ENCODE measurements at places on chromosomes 7 and 10.
A peak's percentile ranks its signal among the peaks of the same experiment; 100 is the strongest.

DNA sequence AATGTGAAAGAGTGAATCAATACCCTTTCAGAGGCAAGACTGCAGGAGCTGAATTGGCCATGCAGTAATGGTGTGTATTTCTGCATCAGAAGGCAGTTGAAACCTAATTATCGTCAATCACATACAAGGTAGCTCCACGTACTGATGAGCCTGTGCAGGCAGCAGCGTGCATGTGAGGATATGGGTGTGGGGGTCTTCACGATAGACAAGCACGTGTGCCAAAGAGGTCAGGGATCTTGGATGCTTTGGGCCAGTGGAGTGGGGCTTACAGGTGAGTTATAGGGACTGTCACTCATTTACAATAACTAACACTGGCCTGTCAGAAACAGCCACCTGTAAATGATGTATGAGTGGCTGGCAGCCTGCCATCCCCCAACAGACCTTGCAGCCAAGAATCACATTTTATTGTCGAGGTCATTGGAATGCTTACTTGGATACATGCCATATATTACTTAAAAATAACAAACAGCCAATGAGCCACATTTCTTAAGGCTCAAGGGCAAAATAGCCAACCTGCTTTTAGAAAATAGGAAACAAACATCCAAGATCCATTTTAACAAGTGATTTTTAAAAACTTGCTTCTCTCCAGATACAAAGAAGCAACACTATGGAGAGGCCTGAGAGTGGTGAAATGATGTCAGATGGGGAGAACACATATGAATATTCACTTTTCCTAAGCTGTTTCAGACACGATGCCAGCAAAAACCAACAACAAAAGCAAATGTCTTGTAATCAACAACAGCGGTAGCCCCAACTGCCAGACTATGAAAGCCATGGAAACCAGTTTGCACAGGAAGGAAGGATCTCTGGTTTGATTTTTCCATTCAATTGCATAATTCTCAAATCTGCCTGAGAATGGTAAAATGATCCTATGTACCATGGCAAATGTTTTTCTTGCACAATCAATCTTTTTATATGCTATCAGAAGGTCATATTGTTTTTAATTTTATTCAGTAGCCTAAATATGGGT, 210.7 kb downstream of the SKAP2 start:
- H3K27ac ChIP-seq: no peak overlapping the region
- peaks cover 2% of the 10 kb centered on the region for H3K36me3 ChIP-seq
- H3K4me1 ChIP-seq: peaks cover 2% of the 10 kb centered on the region
- DNase-seq: no peak
- peaks cover 75% of the 10 kb centered on the region for H3K27me3 ChIP-seq
- no peak overlapping the region for H3K4me3 ChIP-seq

GRCh38 chr10:73997461-73997786, 492 bp upstream of the VCL start:
- peaks cover 10% of the 10 kb centered on the region for H3K36me3 ChIP-seq
- no peak for DNase-seq
- no peaks in the 10 kb centered on the region for H3K27me3 ChIP-seq
- peak overlapping the region; percentile 98 for H3K27ac ChIP-seq
- peaks cover 52% of the 10 kb centered on the region for H3K4me1 ChIP-seq
- peak overlapping the region; percentile 99 for H3K4me3 ChIP-seq

- no peak overlapping the region for H3K4me3 ChIP-seq
- H3K27me3 ChIP-seq: no peaks in the 10 kb centered on the region
- H3K4me1 ChIP-seq: peaks cover 15% of the 10 kb centered on the region
- no peaks in the 10 kb centered on the region for H3K36me3 ChIP-seq
These were observed 135.0 kb downstream of the NT5C2 start for GRCh38 chr10:103058034-103058433.

DNA sequence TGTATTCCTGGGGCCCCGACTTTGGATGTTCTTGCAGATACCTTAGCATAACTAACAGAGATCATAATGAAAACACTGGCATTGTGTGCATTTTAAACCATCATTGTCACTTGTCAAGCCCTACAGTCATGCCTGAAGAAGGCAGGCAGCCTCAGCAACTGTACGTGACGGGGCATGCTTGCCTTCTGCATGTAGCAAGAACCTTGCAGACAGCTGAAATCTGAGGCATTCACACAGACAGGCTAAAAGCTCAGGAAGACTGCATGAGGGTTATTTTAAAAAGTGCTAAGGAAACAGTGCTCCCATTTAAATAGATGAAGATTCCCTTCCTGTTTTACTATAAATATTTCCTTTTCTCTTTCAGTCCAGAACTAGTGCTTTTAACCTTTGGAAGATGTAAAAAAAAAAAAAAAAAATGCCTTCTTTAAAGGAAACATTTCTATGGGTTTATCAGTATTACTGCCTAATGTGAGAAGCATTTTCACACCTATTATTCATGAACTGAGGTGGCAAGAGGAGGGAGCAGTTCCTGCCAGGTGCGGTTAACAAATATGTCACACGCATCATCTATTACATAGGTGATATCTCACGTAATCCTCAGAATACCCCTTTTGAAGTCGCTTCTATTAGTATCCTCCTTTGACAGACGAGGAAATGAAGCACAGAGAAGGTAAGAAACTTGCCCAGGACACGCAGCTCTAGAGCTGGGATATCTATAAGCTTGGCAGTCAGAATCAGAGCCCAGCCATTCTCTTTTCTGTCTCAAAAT, 88.1 kb downstream of the PRKCQ start:
- H3K27ac ChIP-seq: no peak overlapping the region
- peaks cover 13% of the 10 kb centered on the region for H3K4me1 ChIP-seq
- H3K36me3 ChIP-seq: peaks cover 6% of the 10 kb centered on the region
- H3K27me3 ChIP-seq: no peaks in the 10 kb centered on the region

GRCh38 chr7:43619213-43620012, 36.5 kb downstream of the STK17A start:
- no peak overlapping the region for H3K27ac ChIP-seq
- H3K4me1 ChIP-seq: peaks cover 43% of the 10 kb centered on the region
- peaks cover 12% of the 10 kb centered on the region for H3K36me3 ChIP-seq
- H3K27me3 ChIP-seq: no peaks in the 10 kb centered on the region
- DNase-seq: no peak
- H3K4me3 ChIP-seq: no peak overlapping the region
